ENCODE measurements at places on chromosomes 5 and 9.

GRCh38 chr9:97660340-97660739 is 26.7 kb downstream of the NCBP1 start:
- DNase-seq, result no peak

DNA sequence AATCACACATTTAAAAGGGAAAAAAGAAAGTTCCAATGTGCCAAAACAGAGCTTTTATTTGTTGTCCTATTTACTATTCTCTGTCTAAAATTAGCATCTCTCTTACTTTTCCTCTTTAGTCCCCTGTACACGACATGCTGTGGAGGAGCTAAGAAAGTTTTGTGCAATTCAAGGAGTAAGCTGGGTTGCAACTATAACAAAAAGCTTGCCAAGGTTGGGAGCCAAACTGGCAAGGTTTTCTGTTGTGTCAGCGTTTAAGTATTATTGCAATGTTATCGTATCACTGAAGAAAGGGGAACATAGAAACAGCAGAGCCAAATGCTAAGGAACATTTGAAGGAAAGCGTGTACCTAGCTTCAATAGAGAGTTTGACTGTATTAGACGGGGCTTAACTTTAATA is 680.8 kb downstream of the CETN3 start:
- no peak for DNase-seq

GRCh38 chr5:124919076-124919475 is 172.6 kb upstream of the ZNF608 start:
- no peak for DNase-seq

DNA sequence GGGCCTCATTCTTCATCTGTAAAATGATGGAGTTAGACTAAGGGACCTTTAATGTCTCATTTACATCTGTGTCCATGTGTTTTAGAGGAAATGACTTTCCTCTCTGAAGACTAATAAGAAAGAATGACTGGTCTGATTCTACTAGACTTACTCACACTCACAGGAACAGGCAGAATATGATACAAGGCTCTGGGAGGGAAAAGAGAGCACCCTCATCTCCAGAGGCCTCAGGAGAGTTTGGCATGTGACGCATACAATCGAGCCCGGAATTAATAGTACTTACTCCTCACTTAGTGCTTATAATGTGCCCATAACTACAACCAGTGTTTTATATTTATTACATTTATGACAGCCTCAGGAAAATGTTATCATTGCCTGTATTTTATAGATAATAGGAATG is 608.7 kb downstream of the KCTD16 start:
- no peak for DNase-seq

DNA sequence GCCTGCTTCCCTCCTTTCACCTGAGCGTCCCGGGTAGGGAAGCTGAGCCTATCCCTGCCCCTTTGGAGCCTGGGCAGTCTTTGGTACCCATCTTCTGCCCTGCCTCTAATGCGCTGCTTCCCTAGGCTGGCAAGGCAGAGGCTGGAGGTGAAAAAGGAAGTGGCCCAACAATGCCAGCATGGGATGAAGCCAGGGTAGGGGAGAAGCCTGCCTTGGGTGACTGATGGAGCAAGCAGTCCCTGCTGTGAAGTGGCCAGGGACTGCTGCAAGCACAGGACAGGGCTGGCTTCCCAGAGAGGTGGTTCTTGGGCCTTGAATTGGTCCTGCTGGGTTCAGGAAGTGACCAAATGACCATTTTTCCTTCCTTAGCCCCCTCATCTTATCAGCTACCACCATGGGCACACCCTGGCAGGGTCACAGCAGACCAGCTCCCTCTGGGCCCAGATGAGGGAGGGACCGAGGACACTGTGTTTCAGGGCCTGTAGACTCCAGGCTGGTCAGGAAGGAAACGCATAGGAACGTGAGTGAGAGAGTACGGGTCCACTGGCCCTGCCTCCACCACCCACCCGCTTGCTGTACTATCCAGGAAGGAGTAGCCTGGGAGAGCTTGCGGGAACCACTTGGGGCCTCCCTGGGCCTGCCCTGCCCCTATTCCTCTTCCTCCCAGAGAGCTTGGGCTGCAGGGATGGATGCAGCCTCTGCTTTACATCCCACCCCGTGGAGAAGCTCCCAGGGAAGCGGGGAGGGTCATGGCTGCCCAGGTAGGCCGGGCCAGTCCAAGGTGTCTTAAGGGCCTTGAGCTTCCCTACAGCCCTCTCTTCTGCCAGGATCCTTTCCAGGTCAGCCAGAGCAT is 102.6 kb downstream of the DAB2IP start:
- no peak for DNase-seq
